NCI-H1092 (cell line): ENCODE measurements at places on chromosomes 6 and 20.

DNA sequence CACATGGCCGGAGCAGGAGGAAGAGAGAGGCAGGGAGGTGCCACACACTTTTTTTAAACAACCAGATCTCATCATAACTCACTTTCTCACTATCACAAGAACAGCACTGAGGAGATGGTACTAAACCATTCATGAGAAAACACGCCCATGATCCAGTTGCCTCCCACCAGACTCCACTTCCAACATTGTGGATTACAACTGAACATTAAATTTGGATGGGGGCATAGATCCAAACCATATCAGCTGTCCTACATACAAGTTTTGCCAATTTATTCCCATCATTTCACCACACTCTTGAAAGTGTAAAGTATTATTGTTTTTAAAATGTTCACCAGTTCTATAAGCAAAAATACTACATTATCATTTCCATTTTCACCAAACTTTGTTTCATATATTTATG lies 33.9 kb upstream of the VGLL2 start:
- no peak for DNase-seq

GRCh38 chr6:54053881-54054391 lies 57.3 kb upstream of the MLIP start:
- DNase-seq: no peak

DNA sequence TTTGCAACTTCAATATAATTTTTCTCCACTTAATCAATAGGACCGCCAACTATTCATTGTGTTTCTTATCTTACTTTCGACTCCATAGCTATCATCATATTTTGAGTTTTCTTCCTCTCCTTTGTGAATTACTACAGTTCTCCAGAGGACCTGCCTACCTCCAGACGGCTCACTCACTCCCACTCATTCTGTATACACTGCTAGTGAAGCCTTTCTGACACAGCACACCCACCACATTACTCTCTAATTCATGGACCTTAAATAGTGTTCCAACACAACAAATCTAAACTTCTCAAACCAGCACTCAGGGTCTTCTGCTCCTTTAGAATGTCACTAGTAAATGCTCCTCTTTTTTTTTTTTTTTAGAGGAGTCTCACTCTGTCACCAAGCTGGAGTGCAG lies 23.8 kb downstream of the FKBP5 start:
- no peak for DNase-seq

DNA sequence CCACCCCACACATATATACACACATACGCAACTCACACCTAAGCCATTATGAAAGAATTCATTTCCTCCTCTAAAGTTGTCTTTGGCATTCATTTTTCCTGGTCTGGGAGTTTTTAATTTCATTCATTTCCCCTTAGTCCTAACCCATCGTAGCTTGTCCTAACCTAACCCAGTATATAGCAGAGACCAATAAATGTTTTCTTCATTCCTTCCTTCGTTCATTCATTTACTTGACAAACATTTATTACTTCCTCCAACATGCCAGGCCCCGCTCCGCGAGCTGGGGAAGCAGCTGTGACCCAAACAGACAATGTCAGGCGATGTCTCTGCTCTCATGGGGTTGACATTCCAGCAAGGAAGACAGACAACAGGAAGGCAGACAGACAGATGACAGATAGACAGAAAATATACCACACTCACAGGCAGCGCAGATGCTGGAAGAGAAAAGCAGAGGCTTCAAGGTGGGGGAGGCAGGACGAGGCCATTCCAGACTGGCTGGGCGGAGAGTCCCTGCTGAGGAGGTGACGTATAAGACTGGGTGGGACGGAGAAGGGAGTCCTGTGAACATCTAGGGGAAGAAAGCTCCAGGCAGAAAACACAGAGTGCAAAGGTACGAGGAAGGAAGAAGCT lies 33.7 kb upstream of the SIRPA start:
- no peak for DNase-seq

- no peak for DNase-seq
These were observed 36.5 kb downstream of the KLHL31 start for GRCh38 chr6:53629120-53629477.

DNA sequence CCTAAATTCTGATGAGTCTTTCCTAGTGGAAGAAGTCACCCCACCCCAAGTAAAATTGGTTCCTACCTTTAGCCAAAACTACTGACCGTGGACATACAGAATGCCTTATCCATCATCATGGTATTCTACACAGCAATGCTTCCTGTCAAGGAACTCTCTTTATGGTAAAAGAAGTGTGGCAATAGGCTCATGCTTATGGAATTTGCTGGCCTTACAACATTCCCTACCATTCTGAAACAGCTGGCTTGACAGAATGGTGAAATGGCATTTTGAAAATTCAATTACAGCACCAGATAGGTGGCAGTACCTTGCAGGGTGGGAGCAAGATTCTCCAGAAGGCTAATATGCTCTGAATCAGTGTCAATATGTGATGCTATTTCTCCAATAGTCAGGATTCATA lies 41.8 kb upstream of the BACH2 start:
- no peak for DNase-seq
